ENCODE measurements at places on chromosomes 2 and 18. TPM values are rescaled to one million over a fixed set of nuclear protein-coding genes. Genes with fewer than 3 reads are reported as not detected.
A peak's percentile ranks its signal among the peaks of the same experiment; 100 is the strongest.

GRCh38 chr2:84906108-84906899, 848 bp downstream of the TMSB10 start:
- no peaks in the 10 kb centered on the region for H3K36me3 ChIP-seq
- peak overlapping the region; percentile 93 for H3K27ac ChIP-seq
- no peak for DNase-seq
- H3K4me3 ChIP-seq = peak overlapping the region; percentile 93

DNA sequence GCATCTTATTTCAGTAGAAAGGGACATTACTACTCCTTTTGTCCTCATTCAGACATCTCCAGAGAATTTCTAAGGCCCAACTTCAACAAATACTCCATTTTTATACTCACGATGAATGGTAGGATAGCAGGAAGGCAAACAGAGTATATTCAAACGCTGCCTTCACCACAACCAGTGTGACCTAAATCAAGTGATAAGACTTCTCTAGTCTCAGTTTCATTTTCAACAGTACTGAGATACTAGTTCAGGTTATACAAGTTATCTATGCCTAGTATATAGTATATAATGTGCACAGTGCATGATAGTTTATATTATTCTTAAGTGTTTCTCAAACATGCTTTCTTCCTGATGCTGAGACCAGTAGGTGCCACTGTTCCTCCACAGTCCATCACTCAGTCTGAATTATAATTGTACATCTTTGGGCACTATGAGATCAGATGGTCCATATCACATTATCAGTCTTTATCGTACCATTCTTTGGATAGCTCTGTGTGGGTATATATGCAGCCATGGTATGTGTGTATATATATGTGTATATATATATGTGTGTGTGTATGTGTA, 66.3 kb upstream of the RPE start:
- H3K27ac ChIP-seq = no peak overlapping the region
- H3K27me3 ChIP-seq = no peaks in the 10 kb centered on the region
- H3K4me3 ChIP-seq = no peak overlapping the region
- DNase-seq = no peak
- H3K4me1 ChIP-seq = no peaks in the 10 kb centered on the region

GRCh38 chr18:69804776-69805501, 142.7 kb downstream of the CD226 start:
- no peak for DNase-seq
- H3K27me3 ChIP-seq = no peaks in the 10 kb centered on the region
- no peak overlapping the region for H3K27ac ChIP-seq

DNA sequence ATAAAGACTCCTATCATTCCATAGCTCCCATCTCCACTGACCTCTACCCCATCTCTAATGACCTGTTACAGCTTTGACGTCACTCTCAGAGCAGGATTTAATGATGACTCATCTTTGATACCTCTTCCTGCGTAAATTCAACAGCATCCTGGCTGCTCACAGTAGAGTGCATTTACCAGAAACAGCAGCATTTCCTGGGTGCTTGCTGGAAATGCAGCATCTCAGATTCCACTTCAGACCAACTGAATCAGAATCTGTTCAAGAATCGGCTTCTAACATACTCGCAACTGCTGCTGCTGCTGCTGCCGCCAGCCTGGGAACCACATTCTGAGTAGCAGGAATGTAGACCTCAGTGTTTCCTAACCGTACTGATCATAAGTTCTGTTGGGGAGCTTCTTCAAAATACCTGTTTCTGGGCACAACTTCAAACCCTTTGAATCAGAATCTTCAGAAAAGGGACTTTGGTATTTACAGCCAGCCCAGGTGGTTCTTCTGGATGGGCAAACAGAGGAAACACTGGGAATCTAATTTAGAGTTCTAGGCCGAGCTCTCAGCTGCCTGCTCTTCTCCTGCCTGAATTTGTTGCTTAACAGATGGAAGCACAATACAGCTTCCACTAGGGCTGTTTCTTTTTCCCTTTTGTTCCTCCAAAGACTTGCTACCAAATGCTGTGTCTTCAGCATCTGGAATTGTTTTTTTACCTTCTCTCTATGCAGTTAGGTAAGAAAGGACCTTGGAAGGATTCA, 241.4 kb downstream of the NCKAP5 start:
- no peak for DNase-seq
- H3K36me3 ChIP-seq = no peaks in the 10 kb centered on the region
- H3K27ac ChIP-seq = no peak overlapping the region
- H3K4me1 ChIP-seq = no peaks in the 10 kb centered on the region

DNA sequence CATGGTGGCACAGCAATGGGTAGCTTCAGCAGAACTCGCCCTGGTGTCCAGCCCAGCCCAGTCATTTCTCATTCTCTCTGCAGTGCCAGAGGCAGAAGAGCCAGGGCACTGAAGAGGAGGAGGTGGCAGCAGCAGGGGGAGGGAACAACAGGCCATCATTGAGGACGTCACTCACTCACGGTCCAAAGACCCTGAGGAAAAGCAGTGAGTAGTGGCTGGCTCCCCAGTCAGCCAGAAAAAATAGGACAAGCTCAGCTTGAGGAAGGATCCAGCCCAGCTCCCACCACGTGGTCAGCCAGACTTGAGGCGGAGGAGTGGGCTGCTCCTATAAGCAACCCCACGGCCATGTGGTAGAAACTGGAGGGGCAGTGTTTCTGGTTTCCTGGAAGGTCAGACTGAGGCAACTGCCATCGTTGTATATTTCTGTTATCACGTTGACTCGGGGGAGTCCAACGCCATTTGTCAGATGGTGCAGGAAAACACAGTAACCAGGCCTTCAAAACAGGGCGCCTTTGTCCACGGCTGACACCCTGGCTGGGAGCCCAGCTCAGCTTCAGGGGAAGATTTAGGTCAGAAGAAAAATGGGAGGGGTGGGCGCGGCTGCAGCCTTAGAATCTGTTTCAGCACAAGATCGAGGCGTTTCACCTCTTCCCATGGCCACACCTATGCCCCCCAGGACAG, 19.0 kb upstream of the TMEM247 start:
- no peaks in the 10 kb centered on the region for H3K27me3 ChIP-seq
- no peaks in the 10 kb centered on the region for H3K4me1 ChIP-seq
- H3K36me3 ChIP-seq = no peaks in the 10 kb centered on the region

- no peak for DNase-seq
- no peaks in the 10 kb centered on the region for H3K4me1 ChIP-seq
- H3K4me3 ChIP-seq = no peak overlapping the region
- no peak overlapping the region for H3K27ac ChIP-seq
Observed at GRCh38 chr2:147500229-147500628, 344.6 kb upstream of the ACVR2A start.

GRCh38 chr2:221397187-221397586, 174.9 kb downstream of the EPHA4 start:
- H3K4me1 ChIP-seq = no peaks in the 10 kb centered on the region
- no peak overlapping the region for H3K4me3 ChIP-seq
- no peak for DNase-seq

- no peaks in the 10 kb centered on the region for H3K4me1 ChIP-seq
- no peaks in the 10 kb centered on the region for H3K27me3 ChIP-seq
- H3K4me3 ChIP-seq = no peak overlapping the region
- no peaks in the 10 kb centered on the region for H3K36me3 ChIP-seq
- DNase-seq = no peak
- no peak overlapping the region for H3K27ac ChIP-seq
Observed at GRCh38 chr2:1101982-1102590, 151.4 kb downstream of the SNTG2 start.

DNA sequence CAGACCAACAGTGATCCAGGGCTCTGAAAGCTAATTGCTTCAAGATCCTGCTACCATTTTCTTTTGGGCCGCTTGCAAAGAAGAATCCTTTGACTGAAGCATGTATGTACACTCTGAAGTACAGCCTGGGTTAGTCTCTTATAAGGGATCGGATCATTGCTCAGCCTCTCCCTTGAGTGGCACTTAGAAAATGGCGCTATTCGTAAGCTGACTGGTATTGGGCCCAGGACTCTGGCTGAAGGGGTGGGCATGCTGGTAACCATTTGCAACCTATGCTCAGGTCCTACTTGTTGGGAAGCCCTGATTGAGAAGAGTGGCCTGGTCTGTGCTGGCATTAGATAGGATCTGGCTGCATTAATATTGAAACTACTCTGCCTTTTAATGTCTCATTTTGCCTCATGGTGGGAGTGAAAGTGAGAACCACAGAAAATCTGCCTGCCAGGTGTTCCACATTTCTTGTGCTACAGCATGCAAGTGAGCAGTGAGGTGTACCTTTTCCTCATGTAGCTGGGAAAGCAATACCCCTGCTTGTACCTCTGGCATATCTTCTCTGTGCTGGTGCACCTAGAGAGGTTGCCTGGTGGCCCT, 661 bp upstream of the MGAT5 start:
- no peaks in the 10 kb centered on the region for H3K27me3 ChIP-seq
- DNase-seq = no peak
- no peak overlapping the region for H3K27ac ChIP-seq
- H3K36me3 ChIP-seq = no peaks in the 10 kb centered on the region
- no peak overlapping the region for H3K4me3 ChIP-seq

DNA sequence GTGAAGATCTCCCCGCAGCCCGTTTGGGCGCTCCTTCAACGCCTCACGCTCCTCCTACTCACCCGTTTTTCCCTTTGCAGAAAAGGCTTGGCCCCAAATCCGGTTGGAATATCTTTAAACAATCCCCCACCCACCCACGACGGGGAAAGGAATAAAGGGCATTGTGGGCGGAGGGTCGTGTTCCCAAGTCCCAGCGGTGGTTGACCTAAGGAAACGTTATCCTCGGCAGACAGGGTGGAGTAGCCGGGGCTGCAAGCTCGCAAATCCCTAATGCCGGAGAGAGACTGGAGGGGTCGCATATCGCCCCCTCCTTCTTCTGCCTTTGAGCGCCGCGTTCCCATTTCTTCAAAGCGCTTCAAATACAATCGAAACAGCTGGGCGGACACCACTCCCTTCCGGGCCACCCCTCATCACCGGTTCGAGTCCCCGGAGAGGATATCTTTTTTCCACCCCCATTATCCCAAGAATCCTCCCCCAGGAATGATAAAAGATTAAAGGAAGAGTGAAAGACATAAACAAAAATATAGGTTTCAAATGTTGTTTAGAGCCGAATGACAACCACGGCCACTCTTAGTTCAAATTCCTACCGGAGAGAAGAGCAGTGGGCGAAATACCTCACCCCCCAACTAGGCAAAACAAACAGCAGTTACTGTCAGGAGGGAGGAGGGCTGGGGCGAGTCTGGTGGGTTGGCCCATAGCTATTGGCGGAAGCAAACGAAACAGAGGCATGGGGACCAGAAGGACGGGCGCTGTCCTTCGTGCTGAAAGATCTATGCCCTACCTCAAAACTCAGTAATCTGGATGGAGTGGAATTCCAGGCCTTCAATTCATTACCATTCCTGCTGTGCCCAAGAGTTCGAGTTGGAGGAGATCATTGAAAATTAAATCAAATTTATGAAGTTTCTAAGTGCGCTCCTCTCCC, 2.8 kb upstream of the GAD1 start:
- no peaks in the 10 kb centered on the region for H3K36me3 ChIP-seq
- peak; percentile 57 for DNase-seq
- no peaks in the 10 kb centered on the region for H3K27me3 ChIP-seq
- H3K27ac ChIP-seq = no peak overlapping the region
- H3K4me3 ChIP-seq = no peak overlapping the region

DNA sequence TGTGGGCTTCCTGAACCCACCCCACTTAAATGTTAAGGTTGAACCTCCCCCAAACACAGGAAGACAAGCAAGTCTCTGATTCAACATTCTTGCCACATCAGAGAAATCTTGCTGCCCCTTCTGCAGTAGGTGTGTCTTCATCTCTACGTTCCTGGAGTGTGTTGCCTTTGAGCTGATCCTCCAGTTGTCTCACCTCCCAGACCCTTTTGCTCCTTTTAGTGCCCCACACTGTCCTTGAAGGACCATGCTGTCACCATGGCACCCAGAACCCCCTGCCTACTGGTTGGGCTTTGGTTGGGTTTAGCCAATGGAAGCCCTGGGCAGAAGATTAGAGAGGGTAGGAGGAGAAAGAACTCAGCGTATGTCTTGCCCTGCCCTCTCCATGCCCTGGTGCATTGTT, 10.7 kb downstream of the CAB39 start:
- DNase-seq = no peak
- H3K27ac ChIP-seq = no peak overlapping the region
- H3K27me3 ChIP-seq = no peaks in the 10 kb centered on the region
- no peaks in the 10 kb centered on the region for H3K36me3 ChIP-seq
- H3K4me3 ChIP-seq = no peak overlapping the region

GRCh38 chr2:42368817-42369531, 8.0 kb upstream of the COX7A2L start:
- DNase-seq = no peak
- peaks cover 18% of the 10 kb centered on the region for H3K4me1 ChIP-seq
- no peak overlapping the region for H3K4me3 ChIP-seq
- no peaks in the 10 kb centered on the region for H3K36me3 ChIP-seq

DNA sequence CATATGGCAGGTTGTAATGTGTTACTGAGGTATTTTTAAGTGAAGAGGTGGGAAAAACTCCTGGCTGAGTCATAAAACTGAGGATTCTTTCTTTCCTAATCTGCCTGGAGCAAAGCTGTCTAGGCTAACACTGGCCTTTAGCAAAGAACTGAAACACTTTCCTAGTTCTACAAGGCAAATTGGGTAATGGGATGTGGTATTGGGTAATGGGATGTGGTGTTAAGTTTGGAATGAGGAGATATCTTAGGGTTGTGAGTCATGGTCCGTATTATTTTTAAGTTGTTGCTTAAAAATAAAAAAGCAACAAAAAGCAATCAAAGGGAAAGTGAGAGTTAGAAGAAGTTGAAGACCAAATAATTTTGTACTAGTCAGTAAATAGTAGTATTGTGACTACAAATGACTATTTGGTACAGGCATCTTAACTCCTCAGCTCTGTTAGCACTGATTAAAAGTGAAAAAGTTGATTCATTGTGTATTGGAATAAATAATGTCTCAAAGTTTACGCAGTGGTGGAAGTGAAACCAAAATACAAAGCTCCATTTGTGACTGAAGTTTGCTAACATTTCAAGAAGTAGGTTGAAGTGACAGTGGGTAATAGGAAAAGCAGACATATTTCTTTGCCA, 216.8 kb downstream of the CAMKMT start:
- H3K36me3 ChIP-seq = no peaks in the 10 kb centered on the region
- peaks cover 77% of the 10 kb centered on the region for H3K4me1 ChIP-seq
- no peak overlapping the region for H3K4me3 ChIP-seq
- no peak for DNase-seq

GRCh38 chr2:236955521-236956030, 130.1 kb upstream of the COPS8 start:
- no peaks in the 10 kb centered on the region for H3K36me3 ChIP-seq
- H3K27me3 ChIP-seq = no peaks in the 10 kb centered on the region
- DNase-seq = peak; percentile 76
- peak overlapping the region; percentile 91 for H3K27ac ChIP-seq
- H3K4me3 ChIP-seq = no peak overlapping the region

GRCh38 chr2:64404002-64404731, 49.8 kb upstream of the LGALSL start:
- no peaks in the 10 kb centered on the region for H3K27me3 ChIP-seq
- DNase-seq = no peak
- peaks cover 56% of the 10 kb centered on the region for H3K4me1 ChIP-seq
- no peak overlapping the region for H3K27ac ChIP-seq
- H3K36me3 ChIP-seq = no peaks in the 10 kb centered on the region
- no peak overlapping the region for H3K4me3 ChIP-seq

- H3K27me3 ChIP-seq = no peaks in the 10 kb centered on the region
- H3K4me3 ChIP-seq = no peak overlapping the region
- H3K27ac ChIP-seq = no peak overlapping the region
- no peaks in the 10 kb centered on the region for H3K4me1 ChIP-seq
- no peaks in the 10 kb centered on the region for H3K36me3 ChIP-seq
Observed at GRCh38 chr18:68660354-68661183, 54.3 kb downstream of the TMX3 start.

GRCh38 chr18:424668-425067, 75.8 kb downstream of the COLEC12 start:
- H3K27me3 ChIP-seq = no peaks in the 10 kb centered on the region
- H3K4me3 ChIP-seq = no peak overlapping the region
- no peaks in the 10 kb centered on the region for H3K36me3 ChIP-seq
- H3K27ac ChIP-seq = no peak overlapping the region

Gene COLEC12
- total RNA-seq = 0.44 TPM

Gene NGEF
- total RNA-seq = 0.77 TPM

Gene PDE1A
- total RNA-seq = 0.44 TPM

Gene CCDC68
- 6.9 TPM for total RNA-seq
